ENCODE measurements at places on chromosomes 7 and 10.

- no peak for DNase-seq
Observed at GRCh38 chr10:98354491-98354890, 60.5 kb downstream of the PYROXD2 start.

- no peak for DNase-seq
Observed at GRCh38 chr10:45091968-45092367, 91.2 kb downstream of the ZNF22 start.

- DNase-seq: no peak
Observed at GRCh38 chr7:93150200-93150835, 2.1 kb upstream of the SAMD9L start.

GRCh38 chr7:116500078-116500853 lies 728 bp downstream of the CAV2 start:
- DNase-seq: no peak

DNA sequence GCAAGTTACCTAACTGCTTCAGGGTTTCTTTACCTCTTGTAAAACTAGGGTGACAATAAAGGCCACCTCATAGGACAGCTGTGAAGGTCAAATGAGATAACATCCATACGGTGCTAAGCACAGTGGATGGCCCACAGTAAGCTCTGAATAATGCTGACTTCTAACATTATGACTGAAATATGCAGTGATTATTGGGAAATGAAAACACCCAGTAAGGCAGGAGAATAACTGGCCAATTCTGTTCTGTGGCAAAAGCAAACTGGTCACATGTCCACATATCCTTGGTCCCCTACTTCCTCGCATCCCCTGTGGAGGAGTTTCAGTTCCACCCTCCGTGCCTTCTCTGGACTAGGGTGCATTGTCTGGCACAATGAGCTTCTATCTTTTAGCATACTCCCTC lies 1.4 kb downstream of the CUBN start:
- DNase-seq: no peak

- no peak for DNase-seq
Observed at GRCh38 chr10:56547163-56547562, 186.1 kb upstream of the ZWINT start.

DNA sequence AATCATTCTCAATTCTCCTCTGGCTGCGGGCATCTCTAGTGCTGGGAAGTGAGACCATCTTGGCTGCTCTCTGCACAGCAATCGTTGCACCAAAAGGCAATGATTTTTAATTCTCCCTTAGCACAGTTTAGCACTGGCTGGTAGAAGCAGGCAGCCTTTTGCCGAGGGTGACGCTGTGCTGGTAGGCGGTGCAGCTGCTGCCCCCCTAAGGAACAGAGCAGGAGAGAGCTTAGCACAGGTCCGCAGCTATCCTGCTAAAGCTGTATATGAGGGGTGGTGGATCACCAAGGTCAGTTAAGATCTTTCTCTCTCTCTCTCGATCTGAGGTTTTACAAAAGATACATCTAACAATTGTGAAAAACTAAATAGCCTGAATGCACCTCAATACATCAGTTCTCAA lies 390.1 kb downstream of the GATA3 start:
- DNase-seq: peak; percentile 19

All from central memory CD8-positive, alpha-beta T cell (primary cell).